ENCODE measurements at places on chromosomes 3 and 15. TPM values are rescaled to one million over a fixed set of nuclear protein-coding genes. Genes with fewer than 3 reads are reported as not detected.
A peak's percentile ranks its signal among the peaks of the same experiment; 100 is the strongest.

Gene SYNPR
- 0.29 TPM for total RNA-seq

Gene PLSCR5
- total RNA-seq, result not detected

Gene TRIM59
- 0.29 TPM for total RNA-seq

DNA sequence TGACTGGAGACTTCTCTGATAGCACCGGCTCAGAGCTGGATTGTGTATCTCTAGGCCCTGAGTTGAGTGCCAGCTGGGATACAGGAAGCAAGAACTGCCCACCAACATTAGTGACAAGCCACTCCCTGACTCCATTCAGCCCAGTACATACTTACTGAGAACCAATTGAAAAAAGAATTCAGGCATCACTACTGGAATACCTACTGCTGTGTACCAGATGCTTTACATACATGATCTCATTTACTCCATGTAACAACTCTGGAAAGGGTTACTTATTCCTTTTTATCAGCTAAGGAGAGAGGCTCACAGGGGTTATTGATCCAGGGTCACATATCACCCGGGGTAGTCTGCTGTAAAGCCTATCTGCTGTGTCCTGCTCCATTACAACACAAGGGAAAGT, 1.3 kb upstream of the SYN2 start:
- DNase-seq, result no peak

- DNase-seq, result peak; percentile 13
Measured at GRCh38 chr15:34701536-34701935, 53.3 kb downstream of the GJD2 start.

- DNase-seq, result no peak
Measured at GRCh38 chr3:37963016-37963415, 27.6 kb upstream of the VILL start.
